ENCODE measurements at places on chromosomes 1 and 21. TPM values are rescaled to one million over a fixed set of nuclear protein-coding genes. Genes with fewer than 3 reads are reported as not detected.

DNA sequence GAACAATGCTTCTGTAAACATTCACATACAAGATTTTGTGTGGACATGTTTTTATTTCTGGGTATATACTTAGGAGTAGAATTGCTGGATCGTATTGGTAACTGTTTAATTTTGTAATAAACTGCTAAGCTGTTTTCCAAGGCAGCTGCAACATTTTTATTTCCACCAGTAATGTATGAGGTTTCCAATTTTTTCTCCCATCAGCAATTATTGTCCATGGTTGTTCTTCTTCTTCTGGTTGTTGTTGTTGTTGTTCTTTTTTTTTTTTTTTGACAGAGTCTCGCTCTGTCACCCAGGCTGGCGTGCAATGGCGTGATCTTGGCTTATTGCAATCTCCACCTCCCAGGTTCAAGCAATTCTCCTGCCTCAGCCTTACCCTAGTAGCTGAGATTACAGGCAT, 26.9 kb downstream of the ZYG11B start:
- no peak overlapping the region for H3K4me3 ChIP-seq
- no peak overlapping the region for H3K27ac ChIP-seq
- H3K4me1 ChIP-seq, result peaks cover 36% of the 10 kb centered on the region
- no peak for DNase-seq
- H3K36me3 ChIP-seq, result no peaks in the 10 kb centered on the region
- H3K27me3 ChIP-seq, result no peaks in the 10 kb centered on the region

- no peak for DNase-seq
- no peak overlapping the region for H3K4me3 ChIP-seq
- no peak overlapping the region for H3K27ac ChIP-seq
Measured at GRCh38 chr1:36696261-36696940, 213.7 kb upstream of the CSF3R start.

The BGLAP gene
- 1.3 TPM for total RNA-seq

DNA sequence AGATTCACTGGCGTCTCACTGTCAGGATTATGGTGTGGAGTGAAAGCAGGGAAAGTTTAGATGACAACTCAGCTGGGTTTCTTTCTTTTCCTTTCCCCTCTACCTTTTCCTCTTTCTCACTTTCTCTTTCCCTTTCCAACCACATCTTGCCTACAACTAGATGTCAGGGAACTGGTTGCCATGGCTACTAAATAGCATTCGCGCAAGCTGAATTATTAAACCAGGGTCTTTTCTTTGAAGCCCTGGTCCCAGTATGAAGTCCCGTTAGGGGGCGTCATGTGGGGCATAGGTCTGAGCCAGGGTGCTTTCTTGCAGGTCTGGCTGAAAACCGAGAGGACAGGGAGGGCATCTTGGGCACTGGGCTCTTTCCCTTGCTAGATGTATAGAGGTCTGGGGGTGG, 168.4 kb upstream of the CACNA1E start:
- H3K27me3 ChIP-seq, result no peaks in the 10 kb centered on the region
- no peak overlapping the region for H3K4me3 ChIP-seq
- DNase-seq, result no peak
- H3K36me3 ChIP-seq, result no peaks in the 10 kb centered on the region

- H3K27me3 ChIP-seq, result no peaks in the 10 kb centered on the region
- no peaks in the 10 kb centered on the region for H3K36me3 ChIP-seq
- no peak overlapping the region for H3K27ac ChIP-seq
- no peaks in the 10 kb centered on the region for H3K4me1 ChIP-seq
Measured at GRCh38 chr1:115496904-115497527, 144.8 kb upstream of the VANGL1 start.

- H3K27me3 ChIP-seq, result no peaks in the 10 kb centered on the region
- DNase-seq, result no peak
- H3K4me3 ChIP-seq, result no peak overlapping the region
- peak overlapping the region; percentile 69 for H3K27ac ChIP-seq
- H3K4me1 ChIP-seq, result no peaks in the 10 kb centered on the region
- no peaks in the 10 kb centered on the region for H3K36me3 ChIP-seq
Measured at GRCh38 chr1:61253912-61254633, 171.7 kb downstream of the NFIA start.

DNA sequence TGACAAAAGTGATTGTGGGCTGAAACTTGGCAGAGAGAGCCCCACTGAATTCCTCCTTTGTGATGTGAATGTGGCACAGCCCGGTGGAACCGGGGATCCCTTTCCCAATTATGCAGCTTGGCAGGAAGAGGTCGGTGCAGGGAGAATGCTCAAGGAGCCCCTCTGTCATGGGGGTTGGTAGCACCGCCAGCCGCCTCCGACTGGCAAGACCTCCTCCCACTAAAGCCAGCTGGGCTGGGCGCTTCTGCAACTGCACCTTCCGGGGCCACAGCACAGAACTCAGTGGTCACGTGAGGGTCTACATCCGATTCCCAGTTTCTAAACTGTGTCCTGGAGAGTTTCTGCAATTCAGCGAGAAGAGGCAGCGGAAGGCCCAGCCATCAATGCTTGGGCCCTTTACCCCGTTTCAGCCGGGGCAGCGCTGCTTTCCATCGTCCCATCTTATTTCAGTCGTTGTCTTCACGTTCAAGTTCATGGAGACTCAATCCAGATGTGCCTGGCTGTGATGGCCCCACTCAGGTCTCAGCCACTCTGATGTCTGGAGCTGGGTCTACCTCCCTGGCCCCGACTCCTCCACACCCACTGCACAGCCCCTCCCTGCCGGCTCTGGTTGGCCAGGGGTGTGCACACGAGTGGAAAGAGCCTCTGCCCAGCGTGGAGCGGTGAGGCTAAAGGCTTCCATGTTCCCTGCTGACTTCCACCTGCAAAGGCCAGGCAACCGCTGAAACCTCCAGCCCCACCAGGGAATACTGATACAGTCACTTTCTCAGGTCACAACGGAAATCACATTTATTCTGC, 39.8 kb upstream of the FHAD1 start:
- no peak overlapping the region for H3K27ac ChIP-seq
- DNase-seq, result no peak
- H3K27me3 ChIP-seq, result peaks cover 37% of the 10 kb centered on the region
- no peaks in the 10 kb centered on the region for H3K36me3 ChIP-seq
- H3K4me3 ChIP-seq, result no peak overlapping the region

DNA sequence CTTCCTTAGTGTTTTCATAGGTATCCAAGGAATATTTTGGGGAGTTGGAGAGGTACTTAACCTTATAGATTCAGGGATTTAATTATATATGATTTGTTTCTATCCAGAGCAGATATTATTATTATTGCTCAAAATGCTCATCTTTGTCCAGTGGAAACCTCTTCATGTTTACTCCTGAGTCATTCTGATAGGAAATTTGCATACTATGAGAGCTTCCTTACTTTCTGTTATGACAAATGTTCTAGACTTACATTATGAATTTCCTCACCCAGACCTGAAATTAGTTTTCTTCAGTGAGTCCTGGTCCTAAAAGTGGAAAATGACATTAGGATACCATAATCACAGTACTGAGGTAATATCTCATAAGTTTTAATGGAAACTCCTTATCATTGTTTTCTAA, 57.5 kb upstream of the PLPPR5 start:
- H3K4me3 ChIP-seq, result no peak overlapping the region
- H3K4me1 ChIP-seq, result no peaks in the 10 kb centered on the region
- no peaks in the 10 kb centered on the region for H3K36me3 ChIP-seq
- no peaks in the 10 kb centered on the region for H3K27me3 ChIP-seq
- no peak overlapping the region for H3K27ac ChIP-seq
- no peak for DNase-seq

- no peaks in the 10 kb centered on the region for H3K4me1 ChIP-seq
- no peak for DNase-seq
- H3K27me3 ChIP-seq, result no peaks in the 10 kb centered on the region
- H3K4me3 ChIP-seq, result no peak overlapping the region
- no peaks in the 10 kb centered on the region for H3K36me3 ChIP-seq
Measured at GRCh38 chr21:42225571-42226155, 6.7 kb downstream of the ABCG1 start.

DNA sequence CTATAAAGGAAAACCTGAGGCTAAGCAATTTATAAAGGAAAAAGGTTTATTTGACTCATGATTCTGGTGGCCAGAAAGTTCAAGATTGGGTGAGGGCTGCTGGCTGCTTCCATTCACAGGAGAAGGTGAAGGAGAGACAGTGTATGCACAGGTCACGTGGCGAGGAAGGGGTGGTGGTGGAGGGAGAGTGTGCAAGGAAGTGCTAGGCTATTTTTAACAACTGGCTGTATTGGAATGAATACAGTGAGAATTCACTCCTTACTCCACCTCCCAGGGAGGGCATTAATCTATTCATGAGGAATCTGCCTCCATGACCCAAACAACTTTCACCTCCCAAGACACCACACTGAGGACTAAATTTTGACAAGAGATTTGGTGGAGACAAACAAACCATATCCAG, 51.0 kb downstream of the SYDE2 start:
- no peaks in the 10 kb centered on the region for H3K4me1 ChIP-seq
- no peaks in the 10 kb centered on the region for H3K36me3 ChIP-seq
- no peak overlapping the region for H3K4me3 ChIP-seq
- H3K27ac ChIP-seq, result no peak overlapping the region
- H3K27me3 ChIP-seq, result no peaks in the 10 kb centered on the region

- DNase-seq, result no peak
- no peak overlapping the region for H3K4me3 ChIP-seq
- H3K36me3 ChIP-seq, result no peaks in the 10 kb centered on the region
- no peak overlapping the region for H3K27ac ChIP-seq
- no peaks in the 10 kb centered on the region for H3K27me3 ChIP-seq
Measured at GRCh38 chr1:243727503-243728203, 122.4 kb downstream of the AKT3 start.

GRCh38 chr1:229642376-229642775, 16.3 kb downstream of the URB2 start:
- H3K4me1 ChIP-seq, result no peaks in the 10 kb centered on the region
- H3K27ac ChIP-seq, result no peak overlapping the region
- no peaks in the 10 kb centered on the region for H3K27me3 ChIP-seq
- H3K36me3 ChIP-seq, result peaks cover 8% of the 10 kb centered on the region
- no peak overlapping the region for H3K4me3 ChIP-seq
- DNase-seq, result no peak

- no peaks in the 10 kb centered on the region for H3K4me1 ChIP-seq
- H3K36me3 ChIP-seq, result no peaks in the 10 kb centered on the region
Measured at GRCh38 chr1:59640851-59641250, 173.9 kb upstream of the HOOK1 start.

DNA sequence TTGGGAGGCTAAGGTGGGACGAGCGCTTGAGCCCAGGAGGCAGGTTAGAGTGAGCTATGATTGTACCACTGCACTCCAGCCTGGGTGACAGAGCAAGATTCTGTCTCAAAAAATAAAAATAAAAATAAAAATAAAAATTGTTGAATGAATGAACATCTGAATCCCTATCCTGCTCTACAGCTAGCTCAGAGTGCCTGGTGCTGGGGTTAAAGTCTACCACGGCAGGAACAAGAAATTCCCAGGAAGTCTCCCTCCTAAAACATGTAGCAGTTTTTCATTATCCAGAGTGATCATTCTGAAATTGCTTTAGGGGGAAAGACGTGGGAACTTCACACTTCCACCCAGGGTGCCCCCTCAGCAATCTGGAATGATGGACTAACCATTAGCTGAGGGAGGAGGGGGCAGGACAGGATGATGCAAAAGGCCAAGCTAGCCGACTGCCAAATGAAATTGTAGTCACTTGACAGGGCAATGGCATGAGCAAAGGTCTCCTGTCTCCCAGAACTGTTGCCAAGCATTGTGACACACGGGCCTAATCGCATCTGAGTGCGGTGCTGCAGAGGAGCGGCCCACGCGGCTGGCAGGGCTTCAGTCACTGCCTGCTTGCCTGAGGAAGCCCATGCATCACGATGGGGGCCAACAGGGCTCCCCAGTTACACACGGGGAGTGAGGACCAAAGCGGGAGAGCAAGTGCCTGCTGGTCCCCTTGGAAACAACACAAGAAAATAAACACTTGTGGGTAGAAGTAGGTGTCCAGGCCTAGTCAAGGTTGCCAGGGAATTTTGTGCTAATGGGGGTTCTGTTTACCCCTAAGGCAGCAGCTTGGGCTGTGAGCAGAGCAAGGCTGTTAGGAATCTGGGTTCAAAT, 85.7 kb downstream of the NENF start:
- no peak overlapping the region for H3K4me3 ChIP-seq
- peak overlapping the region; percentile 67 for H3K27ac ChIP-seq
- H3K27me3 ChIP-seq, result no peaks in the 10 kb centered on the region

- H3K27ac ChIP-seq, result no peak overlapping the region
- H3K36me3 ChIP-seq, result no peaks in the 10 kb centered on the region
- no peak for DNase-seq
- no peaks in the 10 kb centered on the region for H3K4me1 ChIP-seq
- H3K4me3 ChIP-seq, result no peak overlapping the region
- no peaks in the 10 kb centered on the region for H3K27me3 ChIP-seq
Measured at GRCh38 chr1:116806245-116806644, 52.0 kb downstream of the CD2 start.

The SMIM34 gene
- total RNA-seq, result not detected

- no peak overlapping the region for H3K4me3 ChIP-seq
- no peak for DNase-seq
- H3K36me3 ChIP-seq, result no peaks in the 10 kb centered on the region
- H3K27me3 ChIP-seq, result no peaks in the 10 kb centered on the region
Measured at GRCh38 chr1:47317841-47318240, 3.9 kb upstream of the STIL start.

- H3K4me1 ChIP-seq, result no peaks in the 10 kb centered on the region
- H3K4me3 ChIP-seq, result no peak overlapping the region
- DNase-seq, result no peak
- H3K27me3 ChIP-seq, result no peaks in the 10 kb centered on the region
- H3K36me3 ChIP-seq, result no peaks in the 10 kb centered on the region
Measured at GRCh38 chr1:176243746-176244145, 36.7 kb upstream of the COP1 start.

The GJC2 gene
- total RNA-seq, result 0.16 TPM

DNA sequence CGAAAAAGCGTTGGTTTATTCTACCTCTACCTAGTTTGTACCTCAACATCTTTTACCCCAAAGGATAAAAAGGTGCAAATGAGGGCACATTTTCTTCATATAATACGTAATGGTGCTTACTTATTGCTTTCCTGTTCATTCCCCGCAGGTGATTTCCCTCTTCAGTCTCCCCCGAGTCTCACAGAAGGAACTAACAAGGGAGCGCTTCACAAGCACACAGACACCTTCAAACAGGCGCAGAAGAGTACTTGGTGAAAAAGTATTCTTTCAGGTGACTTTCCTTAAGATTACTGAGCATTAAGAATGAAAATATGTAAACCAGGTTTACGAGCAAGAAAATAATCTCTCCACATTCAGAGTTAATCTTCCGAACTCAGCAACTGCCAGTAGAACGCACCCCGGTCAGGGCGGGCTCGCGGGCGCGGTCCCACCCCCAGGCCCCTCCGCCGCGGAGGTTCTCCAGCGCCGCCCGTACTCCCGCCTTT, 511 bp upstream of the RABGAP1L start:
- no peaks in the 10 kb centered on the region for H3K27me3 ChIP-seq
- DNase-seq, result no peak
- H3K4me3 ChIP-seq, result peak overlapping the region; percentile 98
- H3K4me1 ChIP-seq, result peaks cover 10% of the 10 kb centered on the region
- no peak overlapping the region for H3K27ac ChIP-seq

GRCh38 chr1:93031711-93032110, 47.4 kb upstream of the MTF2 start:
- DNase-seq, result no peak
- no peak overlapping the region for H3K27ac ChIP-seq
- no peaks in the 10 kb centered on the region for H3K36me3 ChIP-seq
- no peak overlapping the region for H3K4me3 ChIP-seq
- no peaks in the 10 kb centered on the region for H3K27me3 ChIP-seq
- H3K4me1 ChIP-seq, result no peaks in the 10 kb centered on the region

GRCh38 chr1:204721373-204722055, 36.0 kb upstream of the LRRN2 start:
- H3K36me3 ChIP-seq, result no peaks in the 10 kb centered on the region
- no peak overlapping the region for H3K27ac ChIP-seq
- peaks cover 10% of the 10 kb centered on the region for H3K4me1 ChIP-seq
- no peak for DNase-seq

- no peaks in the 10 kb centered on the region for H3K27me3 ChIP-seq
- H3K4me1 ChIP-seq, result no peaks in the 10 kb centered on the region
- H3K27ac ChIP-seq, result no peak overlapping the region
- H3K36me3 ChIP-seq, result no peaks in the 10 kb centered on the region
- no peak for DNase-seq
Measured at GRCh38 chr1:199352351-199352750, 675.2 kb upstream of the NR5A2 start.

The GIPC2 gene
- total RNA-seq, result 8.6 TPM

Measured in right lobe of liver (tissue), 6 donors.